ENCODE measurements at places on chromosomes 1 and 21. TPM values are rescaled to one million over a fixed set of nuclear protein-coding genes. Genes with fewer than 3 reads are reported as not detected.

JAK1 gene
- 246 TPM for total RNA-seq

ARTN gene
- total RNA-seq, result 0.52 TPM

RAD54L gene
- total RNA-seq, result 0.73 TPM

TFF3 gene
- not detected for total RNA-seq

AMY1C gene
- total RNA-seq, result not detected

- H3K27me3 ChIP-seq, result no peaks in the 10 kb centered on the region
- H3K4me3 ChIP-seq, result peak overlapping the region; percentile 95
- peak overlapping the region; percentile 67 for H3K27ac ChIP-seq
- DNase-seq, result no peak
These were observed 1.4 kb upstream of the ARF1 start for GRCh38 chr1:228081144-228081543.

- H3K4me3 ChIP-seq, result no peak overlapping the region
- DNase-seq, result no peak
- peaks cover 15% of the 10 kb centered on the region for H3K4me1 ChIP-seq
These were observed 20.1 kb downstream of the TRIT1 start for GRCh38 chr1:39863177-39863576.

DNA sequence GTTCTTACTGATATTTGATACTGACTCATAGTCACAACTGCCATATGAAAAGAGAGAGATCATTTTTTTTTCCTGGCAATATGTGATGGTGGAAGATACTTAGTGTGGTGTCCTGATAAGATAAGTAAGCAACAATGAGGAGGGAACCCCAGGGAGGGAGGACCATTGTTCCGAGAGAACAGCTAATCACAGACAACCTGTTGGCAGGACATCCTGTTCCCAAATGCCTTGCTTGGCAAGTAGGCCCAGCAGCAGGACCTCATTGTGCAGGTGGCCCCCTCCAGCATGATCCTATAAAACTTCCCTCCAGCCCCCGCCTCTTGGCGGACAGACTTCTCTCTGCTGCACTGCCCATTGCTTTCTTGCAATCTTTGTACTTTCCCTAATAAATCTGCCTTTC lies 329.4 kb upstream of the CHRM3 start:
- no peaks in the 10 kb centered on the region for H3K27me3 ChIP-seq
- H3K27ac ChIP-seq, result no peak overlapping the region
- no peak overlapping the region for H3K4me3 ChIP-seq
- DNase-seq, result no peak

- DNase-seq, result no peak
- H3K27ac ChIP-seq, result no peak overlapping the region
- H3K4me3 ChIP-seq, result no peak overlapping the region
- peaks cover 11% of the 10 kb centered on the region for H3K27me3 ChIP-seq
- H3K4me1 ChIP-seq, result peaks cover 4% of the 10 kb centered on the region
These were observed 46.3 kb upstream of the ATP1B1 start for GRCh38 chr1:169060043-169060722.

GRCh38 chr21:46564391-46564790 lies 40.5 kb downstream of the S100B start:
- DNase-seq, result no peak
- peaks cover 11% of the 10 kb centered on the region for H3K36me3 ChIP-seq
- H3K27me3 ChIP-seq, result no peaks in the 10 kb centered on the region
- H3K4me1 ChIP-seq, result peaks cover 24% of the 10 kb centered on the region
- H3K4me3 ChIP-seq, result no peak overlapping the region

GRCh38 chr1:20660847-20661206 lies 342 bp downstream of the DDOST start:
- no peaks in the 10 kb centered on the region for H3K27me3 ChIP-seq
- peaks cover 3% of the 10 kb centered on the region for H3K36me3 ChIP-seq
- H3K27ac ChIP-seq, result peak overlapping the region; percentile 99
- DNase-seq, result no peak

DNA sequence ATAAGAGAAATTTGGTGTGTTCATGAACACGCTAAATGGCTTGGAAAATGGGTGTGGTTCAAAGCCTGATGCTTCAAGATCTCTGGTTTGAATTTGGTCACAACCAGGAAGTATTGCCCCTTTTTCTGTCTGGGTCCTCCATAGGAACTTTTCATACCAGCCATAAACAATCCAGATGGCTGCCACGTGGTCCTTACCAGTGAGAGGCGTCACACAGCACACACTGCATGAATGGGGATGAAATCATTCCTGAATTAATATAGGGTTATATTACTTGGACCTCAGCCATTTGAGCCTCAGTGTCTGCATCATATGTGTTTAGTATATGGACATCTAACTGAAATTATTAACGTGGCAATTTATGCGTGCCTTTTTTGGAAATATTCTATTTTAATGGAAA lies 64.0 kb downstream of the PRRX1 start:
- peaks cover 39% of the 10 kb centered on the region for H3K27me3 ChIP-seq
- H3K36me3 ChIP-seq, result no peaks in the 10 kb centered on the region
- H3K4me1 ChIP-seq, result no peaks in the 10 kb centered on the region
- no peak overlapping the region for H3K27ac ChIP-seq
- DNase-seq, result no peak

DNA sequence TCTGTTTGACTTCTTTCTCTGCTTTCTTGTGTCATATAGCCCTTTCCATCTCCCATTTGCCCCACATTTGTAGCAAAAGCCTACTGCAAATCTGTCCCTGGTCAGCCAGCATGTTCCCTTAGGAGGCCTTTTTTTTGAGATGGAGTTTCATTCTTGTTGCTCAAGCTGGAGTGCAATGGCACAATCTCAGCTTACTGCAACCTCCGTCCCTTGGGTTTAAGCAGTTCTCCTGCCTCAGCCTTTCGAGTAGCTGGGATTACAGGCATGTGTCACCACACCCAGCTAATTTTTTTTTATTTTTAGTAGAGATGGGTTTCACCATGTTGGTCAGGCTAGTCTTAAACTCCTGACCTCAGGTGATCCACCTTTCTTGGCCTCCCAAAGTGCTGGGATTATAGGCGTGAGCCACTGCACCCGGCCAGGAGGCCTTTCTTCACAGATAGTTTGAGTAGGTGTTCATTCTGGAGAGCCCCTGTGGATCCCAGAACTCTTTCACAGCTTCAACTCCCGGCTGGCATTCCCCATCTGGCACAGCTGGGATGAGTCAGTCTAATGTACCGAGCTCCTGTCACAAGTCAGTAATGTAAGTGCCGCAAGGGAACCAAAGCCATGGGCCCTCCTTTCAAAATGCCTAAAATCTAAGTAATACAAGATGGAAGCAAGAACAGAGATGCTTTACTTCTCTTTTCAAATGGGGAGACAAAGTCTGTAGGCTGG lies 9.4 kb upstream of the NHLH1 start:
- no peak for DNase-seq
- H3K4me1 ChIP-seq, result peaks cover 17% of the 10 kb centered on the region
- no peak overlapping the region for H3K27ac ChIP-seq
- peaks cover 24% of the 10 kb centered on the region for H3K36me3 ChIP-seq
- H3K4me3 ChIP-seq, result no peak overlapping the region
- no peaks in the 10 kb centered on the region for H3K27me3 ChIP-seq

DNA sequence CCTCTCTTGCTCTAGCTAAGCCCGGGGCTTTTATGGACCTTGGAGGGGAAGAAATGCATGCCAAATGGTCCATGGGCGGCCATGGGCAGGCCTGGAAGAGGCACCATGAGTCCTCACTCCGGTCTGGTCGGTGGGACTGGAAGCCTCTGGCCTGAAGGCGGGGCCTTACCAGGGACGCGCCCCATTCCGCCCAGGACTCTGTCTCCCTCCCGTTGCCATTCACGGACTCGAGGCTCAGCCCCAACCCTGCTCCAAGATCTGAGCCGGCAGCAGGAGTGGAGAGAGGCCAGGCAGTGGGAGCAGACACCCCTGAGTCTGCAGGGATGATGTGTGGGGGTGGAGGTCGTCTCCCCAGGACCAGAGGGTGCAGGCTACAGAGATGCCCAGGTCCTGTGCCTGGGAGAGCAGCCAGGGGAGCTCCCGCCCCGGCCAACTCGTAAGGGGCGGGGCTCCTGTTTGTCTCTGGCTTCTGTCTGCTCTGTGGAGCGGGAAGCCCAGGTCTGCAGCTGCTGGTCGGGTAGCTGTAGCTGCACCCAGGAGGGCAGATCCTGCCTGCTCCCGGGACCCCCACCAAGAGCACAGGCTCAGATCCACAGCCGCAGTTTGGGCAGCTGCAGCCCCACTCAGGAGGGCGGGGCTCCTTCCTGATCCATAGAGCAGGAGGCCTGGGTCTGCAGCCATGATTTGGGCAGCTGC lies 8.3 kb upstream of the KANK4 start:
- H3K36me3 ChIP-seq, result no peaks in the 10 kb centered on the region
- peaks cover 34% of the 10 kb centered on the region for H3K27me3 ChIP-seq
- H3K4me1 ChIP-seq, result peaks cover 3% of the 10 kb centered on the region
- no peak for DNase-seq
